ENCODE measurements at places on chromosomes 2 and 18.

GRCh38 chr2:43085929-43086328 lies 140.5 kb downstream of the ZFP36L2 start:
- no peak for DNase-seq

GRCh38 chr2:54560146-54560881 lies 104.2 kb downstream of the SPTBN1 start:
- no peak for DNase-seq

- DNase-seq = no peak
These were observed 227.7 kb downstream of the GPD2 start for GRCh38 chr2:156663757-156664409.

- no peak for DNase-seq
These were observed 87.6 kb upstream of the GALNT5 start for GRCh38 chr2:157169889-157170288.

GRCh38 chr2:190970873-190971506 lies 43.0 kb downstream of the STAT1 start:
- no peak for DNase-seq

DNA sequence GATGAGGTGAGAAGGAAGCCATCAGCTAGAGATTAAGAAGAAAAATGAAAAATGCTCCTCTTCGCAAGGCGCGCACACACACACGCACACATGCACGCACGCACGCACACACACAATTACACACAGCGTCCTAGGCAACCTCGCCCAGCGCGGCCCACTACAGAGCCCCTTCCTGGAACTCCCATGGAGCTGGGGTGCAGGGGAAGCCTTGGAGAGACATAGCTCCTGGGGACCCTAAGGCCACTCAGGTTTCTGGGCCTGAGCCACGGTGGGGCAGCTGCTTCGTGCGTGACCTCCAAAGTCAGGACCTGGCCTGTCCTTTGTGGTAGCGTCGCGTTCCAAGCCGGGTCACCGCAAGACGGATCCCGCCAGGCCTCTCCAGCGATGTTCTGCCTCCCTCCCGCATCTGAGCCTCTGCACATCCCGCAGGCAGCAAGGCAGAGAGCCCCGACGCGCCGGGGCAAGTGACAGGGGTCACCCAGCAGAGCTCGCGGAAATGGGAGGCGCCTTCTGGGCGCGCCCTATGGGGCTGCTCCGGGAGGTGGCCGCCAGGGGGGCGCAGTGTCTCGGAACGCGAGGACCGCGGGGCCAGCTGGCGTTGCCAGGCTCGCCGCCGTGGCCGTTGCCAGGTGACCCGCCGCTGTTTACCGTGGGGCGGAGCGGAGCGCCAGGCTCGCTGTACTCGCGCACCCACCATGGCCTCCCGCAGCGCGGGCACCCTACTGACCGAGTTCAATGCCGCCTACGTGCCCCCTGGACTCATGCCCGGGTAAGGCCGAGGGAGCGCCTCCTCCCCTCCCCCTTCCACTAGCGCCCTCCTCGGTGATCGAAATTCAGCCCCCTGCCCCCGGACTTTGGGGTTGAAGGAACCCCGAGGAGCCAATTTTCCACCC lies 79.0 kb downstream of the CIB4 start:
- DNase-seq = no peak

- no peak for DNase-seq
These were observed 392.4 kb downstream of the TNS1 start for GRCh38 chr2:217610401-217610814.

- no peak for DNase-seq
These were observed 97.2 kb upstream of the LPIN2 start for GRCh38 chr18:3110034-3110752.

DNA sequence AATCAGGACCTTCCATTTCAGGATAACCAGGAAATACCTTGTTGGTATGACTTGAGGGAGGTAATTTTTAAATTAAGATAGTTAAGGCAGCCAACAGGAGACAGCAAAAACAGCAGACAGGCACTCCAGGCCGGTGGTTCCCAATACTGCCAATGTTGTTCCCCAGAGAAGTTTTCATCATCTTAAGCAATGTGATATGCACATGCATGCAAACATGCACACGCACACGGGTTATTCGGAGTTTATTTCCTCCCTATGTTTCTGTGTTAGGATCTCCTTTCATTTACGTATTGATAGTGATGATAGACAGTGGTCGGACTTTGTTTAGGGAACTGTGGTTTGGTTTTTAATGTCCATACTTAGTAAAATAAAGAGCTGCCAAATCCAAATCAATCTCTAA lies 55.3 kb downstream of the STEAP3 start:
- DNase-seq = no peak

DNA sequence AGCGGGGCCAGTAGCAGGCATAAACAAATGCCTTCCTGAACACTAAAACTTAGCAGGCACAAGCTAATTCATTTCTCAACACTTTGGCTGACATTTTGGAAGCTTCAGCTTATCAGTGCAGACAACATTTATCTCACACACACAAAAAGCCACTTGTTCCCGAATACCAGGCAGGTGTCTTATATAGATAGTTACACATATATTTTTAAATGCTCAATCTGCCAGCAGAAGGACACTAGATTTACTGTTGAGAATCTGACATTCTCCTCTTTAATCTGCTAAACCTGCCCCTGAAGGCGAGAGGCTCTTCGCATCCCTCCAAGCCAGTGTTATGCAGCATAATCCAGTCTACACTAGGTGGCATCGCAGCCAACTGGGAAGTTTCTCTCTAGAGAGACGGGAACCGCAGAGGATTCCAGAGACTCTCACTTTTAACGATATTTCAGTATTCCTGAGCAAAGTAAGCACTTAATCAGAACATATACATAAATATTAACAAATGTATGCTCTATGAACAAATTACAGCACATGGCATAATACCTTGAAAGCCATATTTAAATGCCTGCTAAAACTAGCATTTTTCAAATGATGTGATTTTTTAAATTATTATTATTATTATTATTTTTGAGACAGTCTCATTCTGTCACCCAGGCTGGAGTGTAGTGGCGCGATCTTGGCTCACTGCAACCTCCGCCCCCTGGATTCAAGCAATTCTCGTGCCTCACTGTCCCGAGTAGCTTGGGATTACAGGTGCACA lies 90.2 kb upstream of the SCG2 start:
- DNase-seq = peak; percentile 29

- no peak for DNase-seq
These were observed 29.2 kb upstream of the PPP4R1 start for GRCh38 chr18:9643549-9643948.

DNA sequence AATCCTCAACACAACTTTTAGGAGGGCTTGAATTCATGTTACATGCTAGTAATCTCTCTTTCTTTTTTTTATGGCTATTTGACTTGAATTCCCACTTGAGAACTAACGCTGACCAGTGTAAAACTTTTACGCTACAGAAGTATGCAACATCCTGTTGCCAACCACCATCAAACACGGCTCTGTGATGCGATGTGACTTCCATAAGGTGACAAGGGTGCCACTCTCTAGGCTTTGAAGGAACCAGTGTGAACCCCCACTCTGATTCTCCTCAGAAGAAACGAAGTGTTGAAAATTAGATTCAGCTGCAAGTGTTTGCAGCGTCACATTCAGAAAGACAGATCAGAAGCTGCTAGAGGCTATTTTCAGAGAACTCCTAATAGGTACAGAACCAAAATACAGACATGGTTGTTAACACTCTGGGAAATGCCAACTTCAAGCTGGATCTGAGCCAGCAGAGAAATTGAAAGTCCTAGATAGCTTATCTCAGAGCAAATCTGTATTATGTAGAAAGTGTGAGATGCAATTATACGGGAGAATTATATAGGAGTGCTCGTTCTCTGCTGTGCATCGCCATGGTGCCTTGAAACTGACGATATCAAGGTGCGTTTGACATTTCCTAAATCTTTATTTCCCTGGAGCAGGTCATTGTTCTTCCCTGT lies 271.2 kb downstream of the LPIN1 start:
- no peak for DNase-seq

DNA sequence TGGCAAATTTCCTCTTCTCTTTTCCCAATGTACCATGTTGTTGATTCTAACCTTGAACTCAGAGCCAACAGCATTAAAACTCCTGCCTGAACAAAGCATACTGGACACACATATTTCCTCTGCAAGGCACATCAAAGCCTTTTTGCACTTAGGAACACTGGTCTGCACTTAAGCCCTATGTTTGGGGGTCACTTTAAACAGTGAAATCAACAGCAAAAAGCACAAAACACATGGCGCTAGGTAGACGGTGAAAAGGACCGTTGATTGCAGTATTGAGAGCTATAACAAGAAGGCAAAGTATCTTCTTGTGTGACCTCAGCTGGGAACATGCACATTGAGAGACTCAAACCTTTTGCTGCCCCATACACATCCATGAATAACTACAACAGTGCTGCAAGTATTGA lies 83.9 kb upstream of the SH3BP4 start:
- no peak for DNase-seq

- DNase-seq = no peak
These were observed 901 bp downstream of the WDFY1 start for GRCh38 chr2:223944166-223944702.

GRCh38 chr2:190637281-190637734 lies 11.6 kb upstream of the NAB1 start:
- no peak for DNase-seq

GRCh38 chr18:46212398-46212797 lies 108.2 kb downstream of the HAUS1 start:
- DNase-seq = no peak

GRCh38 chr2:240466579-240467148 lies 31.2 kb downstream of the GPC1 start:
- DNase-seq = no peak

DNA sequence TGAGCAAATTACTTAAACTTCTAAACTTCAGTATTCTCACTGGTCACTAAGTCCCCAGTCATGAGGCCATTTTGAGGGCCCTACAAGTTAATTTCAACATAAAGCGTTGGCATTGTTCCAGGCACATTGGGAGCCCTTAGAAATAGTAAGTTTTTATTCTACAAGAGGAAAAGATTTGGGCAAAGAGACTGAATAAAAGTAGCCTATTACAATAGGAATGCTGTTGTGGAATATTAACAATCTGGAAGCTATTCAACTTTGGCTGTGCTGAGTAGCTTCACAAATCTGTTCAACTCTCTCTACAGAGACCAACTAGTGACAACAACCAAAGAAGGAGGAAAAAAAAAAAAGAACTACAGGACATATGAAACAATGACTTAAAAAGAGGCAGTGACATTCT lies 1287.5 kb upstream of the NXPH2 start:
- no peak for DNase-seq

- DNase-seq = no peak
These were observed 155.6 kb upstream of the HS6ST1 start for GRCh38 chr2:128474036-128474955.

DNA sequence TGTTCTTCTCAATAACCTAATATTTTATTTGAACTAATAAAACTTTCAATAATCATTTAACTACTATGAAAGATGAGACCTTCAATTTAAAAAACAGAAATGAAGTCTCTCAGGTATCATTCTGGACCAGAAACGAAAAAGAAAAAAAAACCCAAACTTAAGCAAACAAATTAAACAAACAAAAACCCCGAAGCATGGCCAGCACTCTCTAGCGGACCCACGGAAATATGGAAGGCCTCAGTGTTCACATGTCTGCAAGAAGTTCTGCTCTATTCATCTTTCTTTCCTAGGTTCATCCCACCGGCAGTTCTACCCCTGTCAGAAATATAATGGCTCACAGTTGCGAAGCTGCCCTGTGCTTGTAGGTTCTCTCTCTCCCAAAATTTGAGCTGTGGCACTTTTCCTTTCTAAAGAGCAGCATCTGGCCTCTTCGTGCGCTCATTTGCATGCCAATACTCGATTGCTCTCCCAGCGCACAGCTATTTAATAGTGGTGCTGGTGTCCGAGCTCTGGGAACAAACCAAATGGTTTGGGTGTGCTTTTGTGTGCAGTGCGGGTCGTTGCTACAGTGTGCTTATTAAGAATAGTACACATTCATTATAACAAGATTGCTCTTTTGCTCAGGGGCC lies 129.0 kb upstream of the ZEB2 start:
- peak; percentile 21 for DNase-seq

Data from globus pallidus (tissue), 1 donor.